Hematopoietic multipotent progenitor cell (in vitro differentiated cells): ENCODE measurements at places on chromosomes 2 and 18.
A peak's percentile ranks its signal among the peaks of the same experiment; 100 is the strongest.

- peak; percentile 70 for DNase-seq
Measured at GRCh38 chr2:218166791-218167190, at the start of gene CXCR1. Gene CXCR1, minus strand, starts transcription at chr2:218166962. Its CDS starts 1,751 bp downstream, at chr2:218165211.

GRCh38 chr2:101775636-101776035 is 78.1 kb downstream of the MAP4K4 start:
- DNase-seq, result no peak

- DNase-seq, result no peak
Measured at GRCh38 chr2:66560683-66561082, 125.8 kb downstream of the MEIS1 start.

- no peak for DNase-seq
Measured at GRCh38 chr18:9139400-9140039, 2.9 kb downstream of the ANKRD12 start.

DNA sequence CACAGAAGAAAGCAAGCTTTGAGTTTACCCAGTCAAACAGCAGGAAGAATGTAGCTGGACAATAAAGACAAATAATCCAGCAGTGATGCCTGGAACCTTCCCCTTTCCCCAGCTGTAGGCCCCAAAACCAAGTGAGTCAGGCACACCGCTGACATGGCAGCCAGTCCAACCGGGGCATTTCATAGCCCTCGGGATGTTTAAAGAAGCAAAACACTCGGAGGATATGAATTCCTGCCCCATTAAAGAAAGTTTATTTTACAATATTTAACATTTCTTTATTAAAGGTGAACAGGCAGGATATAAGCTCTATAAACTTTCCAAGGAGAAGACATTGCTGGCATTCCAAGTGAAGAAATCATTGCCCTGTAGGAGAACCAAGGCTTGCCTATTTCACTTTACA is 507.6 kb upstream of the TNP1 start:
- DNase-seq, result no peak

DNA sequence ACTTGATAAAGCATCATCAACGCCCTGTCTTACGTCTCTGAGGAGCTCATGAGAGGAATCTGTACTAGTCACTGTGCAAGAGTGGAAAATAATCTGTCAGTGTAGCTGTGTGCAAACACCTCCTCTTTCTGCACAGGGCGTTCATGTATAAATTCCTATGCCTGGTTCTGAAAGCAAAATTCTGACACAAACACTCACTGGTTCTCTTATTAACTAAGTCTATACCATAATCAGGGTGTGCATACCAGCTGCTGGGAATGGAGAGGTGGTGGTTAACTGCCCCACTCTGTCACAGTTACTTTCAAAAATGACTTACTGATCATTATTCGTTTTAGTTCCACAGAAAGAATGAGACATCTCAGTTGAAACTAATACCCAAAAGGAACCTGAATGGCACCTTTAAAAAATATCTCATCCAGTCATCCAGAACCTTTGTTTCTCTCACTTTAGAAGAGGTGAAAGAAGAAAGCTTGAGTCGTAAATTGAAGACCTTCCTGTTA is 35.7 kb downstream of the STK39 start:
- no peak for DNase-seq

DNA sequence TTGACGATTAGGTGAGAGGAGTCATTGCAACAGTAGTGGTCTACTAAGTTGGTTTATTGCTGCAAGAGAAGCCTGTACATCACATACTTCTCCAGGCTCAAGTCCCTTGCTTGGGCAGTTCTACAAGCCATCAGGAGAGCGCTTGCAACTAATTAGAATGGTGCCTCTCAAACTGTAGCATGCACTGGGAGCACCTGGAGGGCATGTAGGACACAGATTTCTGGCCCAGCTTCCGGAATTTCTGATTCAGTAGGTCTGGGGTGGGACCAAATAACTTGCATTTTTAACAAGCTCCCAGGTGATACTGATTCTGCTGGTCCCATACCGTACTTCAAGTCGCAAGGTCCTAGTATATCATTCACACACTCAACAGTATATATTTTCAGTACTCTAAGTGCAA is 34.5 kb upstream of the CCDC88A start:
- DNase-seq, result no peak

DNA sequence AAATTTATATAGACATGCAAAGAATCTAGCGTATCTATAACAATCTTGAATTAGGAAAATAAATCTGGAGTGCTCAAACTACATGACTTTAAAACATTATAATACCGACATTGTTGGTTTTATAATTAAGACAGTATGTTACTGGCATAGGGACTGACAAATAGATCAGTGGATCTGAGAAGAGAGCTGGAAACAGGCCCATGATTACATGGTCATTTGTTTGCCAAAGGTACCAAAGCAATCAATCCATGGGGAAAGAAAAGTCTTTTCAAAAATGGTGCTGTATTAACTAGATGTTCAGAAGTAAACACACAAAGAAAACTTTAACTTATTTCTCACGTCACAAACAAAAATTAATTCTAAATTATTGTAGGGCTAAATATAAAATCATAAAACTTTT is 124.2 kb downstream of the BCL2L11 start:
- no peak for DNase-seq
